ENCODE measurements at places on chromosomes 1 and 21.

DNA sequence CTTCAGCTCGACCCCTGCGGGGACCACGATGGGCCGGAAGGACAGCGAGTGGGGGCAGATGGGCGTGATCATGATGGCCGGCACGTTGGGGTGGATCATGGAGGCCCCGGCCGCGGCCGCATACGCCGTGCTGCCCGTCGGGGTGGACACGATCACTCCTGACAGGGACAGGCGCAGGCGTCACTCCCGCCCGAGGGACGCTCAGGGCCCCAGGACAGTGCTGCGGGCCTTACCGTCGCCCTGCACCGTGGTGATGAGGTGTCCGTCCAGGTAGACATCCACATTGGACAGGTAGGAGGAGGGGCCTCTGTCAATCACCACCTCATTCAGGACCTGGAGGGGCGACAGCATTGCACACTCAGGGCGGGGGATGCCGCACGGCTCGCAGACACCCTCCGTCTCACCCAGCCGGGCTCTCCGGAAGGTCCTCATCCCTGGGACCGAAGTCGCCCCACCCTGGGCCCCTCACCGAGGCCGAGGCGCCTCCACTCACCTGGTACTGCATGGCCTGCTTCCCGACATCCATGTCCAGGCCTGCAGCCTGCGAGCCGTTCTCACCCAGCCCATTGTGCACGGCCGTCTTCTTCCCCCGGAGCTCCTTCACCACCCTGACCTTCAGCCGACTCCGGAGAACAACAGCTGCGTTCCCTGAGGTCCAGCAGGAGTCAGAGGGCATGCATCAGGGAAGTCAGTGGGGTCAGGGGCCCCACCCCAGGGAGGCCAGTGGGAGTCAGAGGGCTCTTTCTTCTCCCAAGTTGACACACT is 24.0 kb downstream of the NADK start:
- no peak for DNase-seq

DNA sequence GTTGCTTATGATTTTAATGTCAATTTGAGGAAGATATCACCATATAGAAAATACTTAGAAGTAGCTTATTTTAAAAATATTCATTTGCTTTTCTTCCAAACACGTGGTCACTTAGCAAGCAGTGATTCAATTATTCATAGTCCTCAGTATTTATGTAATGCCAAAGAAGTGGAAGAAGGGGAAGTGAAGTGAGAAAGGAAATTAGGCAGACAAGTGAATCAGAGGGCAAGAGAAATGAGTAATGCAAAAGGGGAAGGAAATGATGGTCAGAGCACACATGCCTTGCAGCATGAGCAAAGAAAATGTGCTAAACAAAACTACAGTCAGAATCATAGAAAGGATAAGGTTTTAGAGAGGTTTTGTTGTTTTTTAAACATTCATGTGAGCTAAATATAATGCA is 31.8 kb downstream of the SDCCAG8 start:
- DNase-seq: no peak

- no peak for DNase-seq
Measured at GRCh38 chr21:25385911-25386474, 221.3 kb downstream of the MRPL39 start.

DNA sequence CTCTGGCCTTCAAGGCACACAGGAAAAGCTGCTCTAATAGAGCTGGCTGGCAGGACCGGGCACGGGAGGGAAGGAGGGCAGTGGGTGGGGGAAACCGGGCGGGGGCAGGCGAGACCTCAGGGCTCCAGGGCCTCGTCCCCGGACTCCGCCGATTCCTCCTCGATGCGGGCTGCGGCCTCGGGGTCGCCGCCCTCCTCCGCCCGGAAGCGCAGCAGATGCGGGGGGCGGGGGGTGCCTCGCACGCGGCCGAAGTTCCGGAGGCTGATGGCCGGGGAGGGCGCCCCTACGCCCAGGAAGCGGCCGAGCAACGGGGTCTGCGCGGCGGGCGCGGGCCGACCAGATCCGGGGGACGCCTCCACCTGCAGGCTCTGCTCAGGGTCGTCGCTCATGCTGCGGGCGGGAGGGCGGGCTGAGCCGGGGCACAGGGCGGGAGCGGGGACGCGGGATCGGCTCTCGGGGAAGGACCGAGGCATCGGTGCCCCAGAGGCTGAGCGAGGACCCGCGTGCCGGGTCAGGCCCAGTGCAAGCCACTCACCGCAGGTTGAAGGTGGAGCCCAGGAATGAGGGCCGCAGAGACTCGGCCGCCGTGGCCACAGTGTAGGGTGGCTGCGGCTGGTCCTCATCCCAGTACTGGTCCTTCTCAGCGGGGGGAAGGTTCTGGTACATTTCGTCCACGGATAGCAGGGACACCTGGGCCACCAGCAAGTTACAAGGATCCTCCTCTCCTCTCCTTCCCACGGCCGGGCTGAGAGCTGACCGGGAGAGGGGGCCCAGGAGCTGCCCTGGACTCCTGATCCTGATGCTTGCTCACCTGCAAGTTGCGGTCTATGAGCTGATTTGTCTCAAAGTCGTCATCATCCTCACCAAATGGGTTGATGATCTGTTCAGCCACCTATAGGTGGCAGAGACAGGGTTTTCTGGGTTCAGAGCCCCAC is 3.6 kb downstream of the BEST4 start:
- no peak for DNase-seq

- DNase-seq: no peak
Measured at GRCh38 chr1:48794816-48795215, 18.1 kb upstream of the BEND5 start.

GRCh38 chr1:115113766-115114165 is 24.5 kb upstream of the TSPAN2 start:
- DNase-seq: no peak

- no peak for DNase-seq
Measured at GRCh38 chr1:29256979-29257804, 20.9 kb downstream of the PTPRU start.

DNA sequence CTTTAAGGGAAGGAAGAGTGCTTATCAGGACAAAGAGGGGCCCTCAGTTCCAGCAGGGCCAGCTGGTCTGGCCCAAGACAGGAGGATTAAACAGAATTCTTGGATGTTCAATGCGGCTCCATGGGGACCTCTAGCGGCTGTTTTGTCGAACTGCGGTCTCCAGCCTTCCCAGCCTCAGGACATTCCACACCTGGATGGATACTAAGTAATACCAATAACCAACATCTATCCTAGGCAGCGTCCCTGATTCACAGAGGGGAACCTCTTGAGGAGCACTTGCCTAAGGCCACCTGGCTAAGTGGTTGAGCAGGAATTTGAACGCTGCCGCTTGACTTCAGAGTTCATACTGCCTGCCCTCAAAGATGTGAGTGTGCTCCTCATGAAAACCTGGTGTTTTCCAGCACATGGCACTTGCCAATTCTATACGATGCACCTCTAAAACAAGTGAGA is 15.5 kb upstream of the CD247 start:
- DNase-seq: no peak

DNA sequence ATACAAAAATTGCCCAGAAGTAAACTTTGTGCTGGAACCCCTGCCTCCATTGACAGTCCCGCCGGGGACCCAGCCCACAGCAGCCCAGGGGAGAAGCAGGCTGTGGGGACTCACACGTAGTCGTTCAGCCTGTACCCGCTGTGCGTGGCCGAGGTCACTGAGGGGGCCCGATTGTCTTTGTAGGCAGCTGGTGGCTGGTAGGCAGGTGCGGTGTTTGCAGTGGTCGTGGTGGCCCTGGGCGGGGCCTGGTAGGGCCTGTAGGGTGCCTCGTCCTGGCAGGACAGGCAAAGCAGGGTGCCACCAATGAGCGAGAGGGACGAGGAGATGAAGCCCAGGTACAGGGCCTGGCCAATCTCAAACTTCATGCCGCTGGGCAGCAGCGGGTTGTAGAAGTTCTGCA is 19.1 kb downstream of the CLDN14 start:
- DNase-seq: no peak

DNA sequence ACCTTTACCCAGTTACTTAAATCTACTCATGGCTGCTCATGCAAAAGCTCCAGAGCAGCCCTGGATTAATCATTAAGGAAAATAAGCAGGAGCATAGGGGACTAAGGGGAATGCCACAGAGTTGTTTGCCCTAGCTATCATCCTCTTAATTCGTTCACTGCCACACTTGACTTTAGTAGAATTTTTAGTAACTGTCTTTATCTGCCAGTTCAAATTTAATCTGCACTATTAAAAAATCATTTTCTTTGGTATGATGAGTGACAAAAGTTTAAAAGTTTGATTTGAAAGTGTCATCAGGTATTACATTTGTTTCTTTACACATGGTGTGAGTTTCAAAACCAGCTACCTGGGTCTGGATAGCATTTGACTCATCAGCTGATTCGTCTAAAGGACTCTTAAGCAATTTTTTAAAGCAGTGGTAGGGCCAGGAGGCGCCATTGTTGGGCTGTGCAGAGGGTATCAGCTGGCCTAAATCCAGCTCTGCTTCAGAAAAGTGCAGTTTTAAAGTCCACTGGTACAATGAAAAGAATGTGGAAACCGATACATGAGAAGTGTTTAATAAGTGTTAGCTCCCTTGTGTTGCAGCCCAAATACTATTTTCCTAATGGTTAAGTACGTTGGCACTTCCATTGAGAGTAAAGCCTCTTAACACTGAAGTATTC is 69.9 kb upstream of the DR1 start:
- DNase-seq: no peak

DNA sequence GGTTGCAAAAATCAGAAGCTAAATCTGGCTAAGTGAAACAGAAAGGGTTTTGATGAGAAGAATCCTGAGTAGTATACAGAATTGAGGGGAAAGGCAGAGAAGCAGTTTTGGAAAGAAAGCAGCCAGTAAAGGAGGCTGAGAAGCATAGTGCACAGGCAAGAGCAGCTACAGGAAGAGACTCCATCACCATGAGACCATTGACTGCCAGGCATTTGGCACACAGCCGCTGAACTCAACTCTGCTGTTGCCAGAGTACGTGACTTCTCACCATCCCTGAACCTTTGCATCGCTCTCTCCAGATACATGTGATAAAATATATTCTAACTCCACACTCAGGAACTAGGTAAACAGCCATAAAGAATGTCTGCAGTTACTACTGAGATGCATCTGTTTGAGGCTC is 128.3 kb upstream of the C1orf21 start:
- DNase-seq: no peak

Measured in stimulated activated CD8-positive, alpha-beta memory T cell treated with anti-CD3 and anti-CD28 coated beads, Interleukin-4, amount 100 ng/mL, for 1 hour (primary cell).